ENCODE measurements at places on chromosomes 3 and 15.

GRCh38 chr3:177824190-177824786, 627.0 kb upstream of the TBL1XR1 start:
- peak; percentile 84 for DNase-seq

GRCh38 chr3:143883151-143883550, 34.9 kb upstream of the SLC9A9 start:
- no peak for DNase-seq

GRCh38 chr3:49805367-49805782, 2.3 kb downstream of the INKA1 start:
- DNase-seq = peak; percentile 47

GRCh38 chr15:49460411-49460941, 37.4 kb downstream of the FGF7 start:
- no peak for DNase-seq

GRCh38 chr15:32113224-32113623, 82.9 kb downstream of the CHRNA7 start:
- DNase-seq = no peak

DNA sequence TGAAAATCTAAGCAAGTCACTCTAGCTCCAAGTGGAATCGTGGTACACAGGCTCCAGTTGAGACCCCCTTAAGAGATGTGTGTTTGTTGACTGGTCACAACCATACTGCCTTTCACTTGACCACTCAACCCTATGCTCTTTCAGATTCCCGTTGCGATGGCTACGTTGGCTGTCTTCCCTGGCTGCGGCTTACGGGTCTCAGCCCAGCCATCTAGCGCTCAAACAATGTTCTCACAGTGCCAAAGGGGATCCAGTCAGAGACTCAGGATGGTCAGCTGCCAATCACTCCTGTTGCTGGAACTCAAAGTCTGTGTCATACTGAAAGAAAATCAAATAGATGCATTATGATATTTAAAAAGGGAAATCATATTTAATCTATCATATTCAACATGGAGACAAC, 237.6 kb downstream of the ITPR1 start:
- DNase-seq = no peak

- no peak for DNase-seq
Observed at GRCh38 chr15:30882849-30883433, 20.8 kb upstream of the FAN1 start.

DNA sequence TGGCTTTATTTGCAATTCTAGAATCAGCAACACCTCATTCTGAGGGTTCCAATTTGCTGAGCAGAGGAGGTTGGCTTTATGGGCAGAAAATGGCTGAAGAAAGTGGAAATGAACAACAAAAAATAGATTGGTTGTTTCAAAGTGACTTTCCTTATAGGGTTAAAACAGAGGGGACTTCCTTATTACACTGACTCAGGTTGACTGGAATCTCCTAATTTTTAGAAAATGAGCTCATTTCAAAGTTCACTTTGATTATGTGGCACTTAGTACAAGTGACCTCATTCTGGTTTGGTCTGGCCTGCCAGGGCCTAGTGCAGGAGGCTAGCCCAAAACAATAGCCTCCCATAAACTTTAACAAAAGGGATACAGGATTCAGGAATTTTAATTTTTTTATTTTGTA, 41.4 kb downstream of the NFKBIZ start:
- no peak for DNase-seq

DNA sequence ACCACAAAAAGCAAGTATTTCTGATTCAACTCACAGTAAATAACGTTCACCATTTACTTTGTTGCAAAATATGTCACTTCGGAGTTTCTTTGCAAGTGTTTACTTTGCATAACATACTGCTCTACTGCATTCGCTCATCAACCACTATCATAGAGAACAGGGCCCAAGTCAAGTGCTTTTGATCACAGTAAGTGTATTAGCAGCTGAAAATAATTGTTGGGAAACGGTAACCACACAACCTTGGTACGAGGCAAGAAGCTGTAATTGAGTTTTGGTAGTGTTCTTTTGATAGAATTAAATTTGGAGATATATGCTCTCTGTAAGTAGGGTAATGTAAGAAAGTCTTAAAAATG, 80.1 kb downstream of the SATB1 start:
- DNase-seq = no peak

DNA sequence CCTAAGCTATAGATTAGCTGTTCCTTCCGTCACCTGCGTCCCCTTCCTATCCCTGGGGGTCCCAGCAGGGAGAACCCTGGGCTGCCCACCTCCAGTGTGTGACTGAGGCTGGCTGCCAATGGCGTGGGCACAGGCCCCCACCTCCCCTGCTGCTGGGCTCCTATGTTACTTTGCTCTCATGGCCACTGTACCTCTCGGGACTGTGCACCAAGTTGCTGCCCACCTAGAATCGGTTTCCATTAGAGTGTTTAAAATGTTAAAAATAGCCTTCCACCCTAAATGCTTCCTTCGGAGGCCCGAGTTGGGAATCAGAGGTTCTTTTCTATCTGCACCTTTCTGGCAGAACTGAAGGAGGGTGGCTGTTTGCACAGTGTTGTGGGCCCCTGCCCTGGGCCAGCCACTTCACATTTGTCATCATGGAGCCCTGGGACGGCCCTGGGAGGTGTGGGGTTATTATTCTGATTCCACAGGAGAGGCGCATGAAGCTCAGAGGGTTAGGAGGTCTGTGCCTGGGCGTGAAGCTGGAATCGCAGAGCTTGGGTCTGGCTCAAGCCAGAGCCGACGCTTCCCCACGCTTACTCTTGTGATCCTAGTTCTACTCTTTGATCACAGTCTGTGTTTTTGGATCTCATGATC, 29.1 kb downstream of the IRAK2 start:
- DNase-seq = no peak

DNA sequence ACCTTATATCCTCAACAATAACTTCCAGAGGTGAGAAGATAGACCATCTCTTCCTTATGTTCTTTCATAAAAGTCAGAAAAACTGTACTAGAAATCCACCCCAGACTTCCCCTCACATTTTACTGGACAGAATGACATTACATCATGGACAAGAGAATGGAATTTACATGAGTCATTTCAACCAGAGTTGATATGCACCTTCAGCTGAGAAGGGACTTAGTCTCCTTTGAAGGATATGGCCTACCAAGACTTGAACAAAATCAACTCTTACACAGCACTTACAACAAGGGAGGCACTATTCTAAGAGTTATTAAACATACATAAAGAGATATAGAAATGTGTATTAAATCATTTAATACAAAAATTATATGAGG, 380.0 kb upstream of the DPH6 start:
- DNase-seq = no peak

GRCh38 chr15:64825431-64826294, at the start of gene PIF1:
Gene PIF1 (minus strand): TSS chr15:64825647. CDS start chr15:64824335, 1,312 bp downstream.
- DNase-seq = peak; percentile 100

All from NCI-H69 (cell line).